HT-29 (cell line): ENCODE measurements at places on chromosomes 3 and 15.
A peak's percentile ranks its signal among the peaks of the same experiment; 100 is the strongest.

- DNase-seq: no peak
Measured at GRCh38 chr3:151407928-151408327, 23.4 kb upstream of the P2RY12 start.

GRCh38 chr3:177904621-177905020 lies 631.6 kb upstream of the KCNMB2 start:
- no peak for DNase-seq

DNA sequence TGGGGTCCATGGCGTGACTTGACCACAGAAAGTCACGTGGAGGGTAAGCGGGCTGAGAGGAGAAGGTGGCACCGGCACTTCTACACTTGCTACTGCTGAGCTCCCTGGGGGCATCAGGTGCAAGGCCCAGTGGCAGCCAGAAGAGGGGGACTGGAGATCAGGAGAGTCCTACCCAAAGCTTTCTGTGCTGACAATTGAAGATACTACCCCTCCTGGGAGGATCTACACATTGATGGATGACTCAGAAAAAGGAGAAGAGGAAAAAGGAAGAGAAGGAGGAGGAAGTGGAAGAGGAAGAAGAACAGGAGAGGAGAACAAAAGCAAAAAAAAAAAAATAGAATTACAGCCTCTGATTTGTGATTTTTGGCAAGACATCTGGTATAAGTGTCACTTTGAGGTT lies 41.2 kb downstream of the MYO5C start:
- no peak for DNase-seq

DNA sequence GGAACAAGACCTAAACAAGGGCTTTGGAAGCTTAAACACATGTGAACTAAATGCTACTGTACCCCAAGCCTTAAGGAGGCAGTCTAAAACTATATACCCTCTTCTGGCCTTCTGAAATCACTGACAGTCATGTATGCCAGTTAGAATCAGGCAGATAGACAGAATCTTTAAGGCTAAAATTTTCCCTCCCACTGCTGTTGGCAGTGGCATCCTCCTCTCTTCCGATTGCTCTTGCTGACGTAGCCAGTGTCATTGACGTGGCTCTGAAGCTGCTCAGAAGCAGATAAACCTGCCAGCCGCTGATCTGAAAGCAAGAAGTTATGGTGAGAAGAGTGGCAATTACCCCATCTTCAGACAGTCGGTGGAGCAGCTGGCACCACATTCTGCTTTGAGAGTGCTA lies 3.3 kb downstream of the RYR3 start:
- no peak for DNase-seq

GRCh38 chr15:64640146-64640871 lies 135.1 kb downstream of the RBPMS2 start:
- DNase-seq: peak; percentile 34

- DNase-seq: peak; percentile 82
Measured at GRCh38 chr3:146160321-146160963, 542 bp downstream of the PLOD2 start.

DNA sequence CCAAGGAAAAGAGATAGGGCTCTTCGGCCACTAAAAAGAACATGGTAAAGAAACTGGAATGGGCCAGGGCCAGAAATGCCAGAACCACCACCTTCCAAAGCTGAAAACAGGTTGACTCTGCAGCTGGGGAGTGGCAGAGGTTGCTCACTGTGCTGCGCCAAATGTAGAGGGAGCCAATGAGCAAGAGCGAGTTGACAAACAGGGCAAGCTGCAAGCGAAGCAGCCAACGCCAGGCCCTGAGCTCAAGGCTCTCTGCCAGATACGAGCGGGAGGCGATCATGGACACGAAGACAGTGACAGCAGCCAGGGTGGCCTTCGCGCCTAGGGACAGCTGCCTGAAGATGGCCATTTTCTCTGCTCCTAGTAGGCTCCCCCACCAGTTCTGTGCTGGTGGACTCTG lies 3.1 kb downstream of the GLB1 start:
- DNase-seq: no peak
